Mesenteric fat pad (tissue), 1 donor: ENCODE measurements at places on chromosomes 3 and 15. TPM values are rescaled to one million over a fixed set of nuclear protein-coding genes. Genes with fewer than 3 reads are reported as not detected.

The CYFIP1 gene
- 138 TPM for total RNA-seq

The GRK7 gene
- total RNA-seq = not detected

The ZNF445 gene
- total RNA-seq = 13.4 TPM

The SPINK8 gene
- total RNA-seq = not detected

The IRAK2 gene
- 4.7 TPM for total RNA-seq

The FILIP1L gene
- 48.5 TPM for total RNA-seq

The PRSS50 gene
- total RNA-seq = not detected

The NTRK3 gene
- total RNA-seq = 1.6 TPM

The P2RY14 gene
- total RNA-seq = 1.4 TPM

The RAP2B gene
- 17.0 TPM for total RNA-seq

The CLDN16 gene
- total RNA-seq = not detected

The AGBL1 gene
- total RNA-seq = not detected
